ENCODE measurements at places on chromosomes 7 and 10. TPM values are rescaled to one million over a fixed set of nuclear protein-coding genes. Genes with fewer than 3 reads are reported as not detected.

NEUROD6 gene
- not detected for polyA plus RNA-seq

CCDC3 gene
- 21.1 TPM for polyA plus RNA-seq

ZNF33B gene
- 45.8 TPM for polyA plus RNA-seq

CBX3 gene
- polyA plus RNA-seq: 132 TPM

SPDYE9 gene
- not detected for polyA plus RNA-seq

AFAP1L2 gene
- 3.6 TPM for polyA plus RNA-seq

PRLHR gene
- polyA plus RNA-seq: 0.09 TPM

MAT1A gene
- 4.4 TPM for polyA plus RNA-seq

GRID2IP gene
- 0.03 TPM for polyA plus RNA-seq

TAS2R41 gene
- not detected for polyA plus RNA-seq

PAX4 gene
- polyA plus RNA-seq: not detected

STAG3 gene
- polyA plus RNA-seq: not detected

CABCOCO1 gene
- 0.10 TPM for polyA plus RNA-seq

MDH2 gene
- 147 TPM for polyA plus RNA-seq

SNCG gene
- polyA plus RNA-seq: 7.0 TPM

HPSE2 gene
- 1.0 TPM for polyA plus RNA-seq

OPN1SW gene
- not detected for polyA plus RNA-seq

ZNF488 gene
- polyA plus RNA-seq: not detected

FAM131B gene
- polyA plus RNA-seq: 1.2 TPM

SFRP4 gene
- 3.0 TPM for polyA plus RNA-seq

EBF3 gene
- polyA plus RNA-seq: 1.8 TPM

LRRC4 gene
- 3.1 TPM for polyA plus RNA-seq

ABCC2 gene
- 2.6 TPM for polyA plus RNA-seq

MNX1 gene
- polyA plus RNA-seq: 6.4 TPM

MEOX2 gene
- polyA plus RNA-seq: 13.4 TPM

TDRD1 gene
- 0.13 TPM for polyA plus RNA-seq

AKR1B15 gene
- not detected for polyA plus RNA-seq

PAPSS2 gene
- 20.8 TPM for polyA plus RNA-seq

ZNF775 gene
- polyA plus RNA-seq: 1.1 TPM

APBB1IP gene
- polyA plus RNA-seq: 24.3 TPM

CCL24 gene
- 0.34 TPM for polyA plus RNA-seq

ZNF680 gene
- polyA plus RNA-seq: 7.1 TPM

GOT1 gene
- 17.5 TPM for polyA plus RNA-seq

EVX1 gene
- polyA plus RNA-seq: 0.22 TPM

GPNMB gene
- 59.2 TPM for polyA plus RNA-seq

PCLO gene
- polyA plus RNA-seq: 0.55 TPM

UCN3 gene
- polyA plus RNA-seq: not detected

LLCFC1 gene
- polyA plus RNA-seq: not detected

All from adipose tissue (tissue), 3 donors.